ENCODE measurements at places on chromosomes 4 and X.

DNA sequence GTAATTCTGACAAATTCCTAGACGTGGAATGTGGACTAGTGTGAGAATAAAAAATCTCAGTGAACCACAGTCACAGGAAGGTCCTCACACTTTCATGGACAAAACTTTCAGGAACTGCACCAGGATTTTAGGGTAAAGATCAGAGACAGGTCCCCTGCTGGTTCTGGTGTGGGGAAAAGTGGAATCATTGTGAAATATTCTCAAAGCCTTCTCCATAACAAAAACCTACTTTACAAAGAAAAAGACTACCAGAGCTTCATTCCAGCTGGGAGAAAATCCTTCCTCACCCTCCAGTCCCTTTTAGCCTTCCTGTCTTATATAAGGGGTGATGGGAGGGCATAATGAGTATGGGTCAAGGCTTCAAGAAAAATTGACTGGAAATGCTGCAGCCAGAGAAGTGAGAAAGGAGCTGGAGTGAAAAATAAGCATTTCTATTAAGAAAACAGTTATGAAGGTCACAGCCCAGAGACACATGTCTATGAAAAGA lies 325.8 kb downstream of the ARAP2 start:
- no peak for DNase-seq

- no peak for DNase-seq
Observed at GRCh38 chr4:7871356-7871755, 68.3 kb downstream of the AFAP1 start.

GRCh38 chr4:143085224-143085623 lies 99.5 kb upstream of the USP38 start:
- peak; percentile 38 for DNase-seq

DNA sequence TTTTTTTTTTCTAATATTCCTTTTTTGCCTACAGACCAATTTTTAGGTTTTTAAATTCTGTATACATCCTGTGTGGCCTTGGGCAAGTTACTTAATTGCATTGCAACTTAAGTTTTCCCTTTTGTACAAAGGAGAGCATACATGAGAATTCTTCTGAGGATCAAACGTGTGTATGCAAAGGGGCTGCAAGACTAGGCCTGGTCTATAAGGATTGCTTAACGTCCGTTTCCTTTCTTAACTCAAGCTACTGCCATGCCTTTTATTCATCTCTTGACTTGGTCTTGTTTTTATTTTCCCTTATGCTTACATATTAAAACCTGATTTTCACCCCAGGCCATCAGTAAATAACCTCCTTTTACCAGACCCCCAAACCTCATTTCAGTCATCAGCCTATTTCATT lies 13.6 kb downstream of the RBPJ start:
- DNase-seq, result no peak

- DNase-seq, result no peak
Observed at GRCh38 chrX:152886716-152887115, 11.2 kb upstream of the ZNF185 start.

- no peak for DNase-seq
Observed at GRCh38 chr4:176906709-176907108, 114.0 kb upstream of the VEGFC start.

- DNase-seq, result peak; percentile 31
Observed at GRCh38 chr4:183399616-183400015, 44.8 kb upstream of the CDKN2AIP start.

GRCh38 chr4:7652451-7652881 lies 217.7 kb upstream of the PSAPL1 start:
- DNase-seq, result no peak

GRCh38 chr4:5266991-5267390 lies 215.7 kb downstream of the STK32B start:
- no peak for DNase-seq

- no peak for DNase-seq
Observed at GRCh38 chr4:1939664-1940509, 68.7 kb downstream of the NSD2 start.

DNA sequence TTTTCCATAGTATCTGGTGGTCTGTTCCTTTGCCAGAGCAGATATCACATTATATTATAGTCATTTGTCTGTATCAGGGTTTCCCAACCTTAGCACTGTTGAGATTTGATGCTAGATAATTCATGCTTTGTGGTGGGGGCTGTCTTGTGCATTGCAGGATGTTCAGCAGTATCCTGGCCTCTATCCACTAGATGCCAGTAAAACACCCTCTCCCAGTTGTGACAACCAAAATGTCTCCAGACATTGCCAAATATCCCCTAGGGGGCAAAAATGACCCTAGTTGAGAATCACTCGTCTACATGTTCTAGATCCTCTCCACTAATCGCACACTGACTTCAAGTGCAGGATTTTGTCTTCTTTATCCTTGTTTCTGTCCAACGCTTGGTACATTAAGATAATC lies 160.8 kb downstream of the FANCB start:
- no peak for DNase-seq

DNA sequence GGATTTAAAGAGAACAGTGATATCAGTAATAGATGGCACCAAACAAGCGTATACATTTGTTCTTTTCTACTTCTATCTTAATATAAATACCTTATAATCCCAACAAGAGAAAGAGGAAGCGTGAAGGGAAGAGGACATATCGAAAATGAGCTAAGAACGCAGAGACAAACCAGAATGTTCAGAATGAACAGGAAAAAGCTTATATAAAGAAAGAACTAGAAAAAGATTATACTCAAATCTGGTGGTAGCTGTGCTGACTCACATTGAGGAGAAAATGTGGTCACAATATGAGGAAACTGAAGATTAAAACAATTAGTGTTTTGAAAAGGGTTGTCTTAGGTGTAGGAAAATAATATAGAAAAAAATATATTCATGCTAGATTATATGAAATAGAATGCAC lies 2.0 kb upstream of the GPR34 start:
- DNase-seq, result peak; percentile 10

GRCh38 chr4:73922766-73923630 lies 53.8 kb downstream of the CXCL1 start:
- DNase-seq, result peak; percentile 25

DNA sequence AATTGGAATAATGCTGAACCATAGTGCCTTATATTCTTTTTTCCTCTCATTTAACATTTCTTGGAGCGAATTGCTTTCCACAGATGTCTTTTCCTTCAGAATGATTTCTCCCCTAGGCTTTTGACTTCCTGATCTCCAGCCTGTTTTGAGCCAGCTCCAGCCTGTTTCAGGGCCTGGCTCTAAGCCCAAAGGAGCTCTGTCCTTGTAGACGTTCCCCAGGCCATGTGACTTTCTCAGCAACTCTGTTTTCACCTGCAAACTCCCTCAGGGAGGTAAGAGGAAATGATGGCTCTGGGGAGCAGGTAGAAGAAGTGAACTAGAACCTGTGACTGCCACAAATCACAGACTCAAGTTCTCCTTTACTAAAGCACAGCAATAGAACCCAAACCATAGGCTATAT lies 89.1 kb downstream of the AKAP4 start:
- no peak for DNase-seq

- no peak for DNase-seq
Observed at GRCh38 chrX:55326985-55327384, 62.3 kb upstream of the PAGE3 start.

GRCh38 chr4:3199653-3200422 lies 49.1 kb upstream of the MSANTD1 start:
- no peak for DNase-seq

- no peak for DNase-seq
Observed at GRCh38 chr4:42050516-42051249, 60.4 kb downstream of the SLC30A9 start.

DNA sequence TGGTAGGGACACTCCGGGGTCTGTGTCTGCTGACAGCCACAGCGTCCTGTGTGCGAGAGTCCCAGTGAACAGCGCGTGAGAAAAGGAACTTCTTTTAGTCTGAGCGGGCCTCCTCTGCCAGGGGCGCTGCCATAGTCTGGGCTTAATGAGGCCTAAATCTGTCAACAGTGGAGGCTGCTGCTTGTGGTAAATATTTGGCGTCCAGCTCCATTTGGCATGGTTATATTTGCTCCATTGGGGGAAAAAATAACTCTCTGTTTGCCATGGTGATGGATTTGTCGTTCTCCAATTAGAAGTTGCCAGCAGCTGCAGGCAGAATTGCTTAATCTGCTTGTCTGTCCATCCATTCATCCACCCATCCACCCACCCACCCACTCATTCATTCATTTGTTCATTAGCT lies 71.4 kb upstream of the PSAPL1 start:
- DNase-seq, result no peak

- DNase-seq, result no peak
Observed at GRCh38 chr4:85522836-85523235, 47.9 kb downstream of the ARHGAP24 start.

- peak; percentile 31 for DNase-seq
Observed at GRCh38 chr4:80202741-80203553, 5.6 kb downstream of the PRDM8 start.

DNA sequence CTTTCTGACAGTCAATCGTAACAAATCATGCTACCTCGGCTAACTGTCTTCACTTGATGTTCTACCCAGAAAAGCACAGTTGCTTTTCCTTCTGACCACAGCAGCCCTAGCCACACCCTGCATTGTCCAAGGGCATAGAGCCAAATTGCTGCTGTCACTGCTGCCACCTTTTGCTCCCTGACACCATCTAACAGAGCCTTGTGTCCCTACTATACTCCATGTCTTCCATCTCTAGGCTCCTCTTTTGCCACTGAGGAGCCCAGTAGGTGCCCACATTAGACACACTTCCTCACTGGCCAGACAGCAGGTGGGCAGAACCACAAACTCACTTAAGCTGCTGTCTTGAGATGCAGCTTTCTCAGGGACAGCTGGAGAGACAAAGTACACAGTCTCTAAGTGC lies 91.4 kb downstream of the ANXA3 start:
- DNase-seq, result no peak

DNA sequence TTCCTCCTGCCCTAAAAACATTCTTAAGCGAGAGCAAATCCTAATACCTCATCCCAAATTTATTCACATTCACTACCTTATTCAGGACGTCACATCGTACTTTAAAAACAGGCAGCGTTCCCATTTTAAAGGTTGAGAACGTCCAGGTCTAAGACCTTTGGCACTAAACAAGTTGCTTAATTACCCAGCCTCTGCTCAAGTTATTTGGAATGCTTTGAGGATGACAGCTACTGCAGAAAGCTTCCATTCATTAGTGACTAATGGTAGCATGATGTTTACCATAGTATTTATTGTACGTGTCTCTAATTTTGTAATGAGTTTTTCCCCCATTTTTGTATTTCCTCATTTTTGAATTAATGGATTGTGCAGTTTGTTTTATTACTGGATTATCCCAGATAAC lies 1.5 kb downstream of the USP38 start:
- DNase-seq, result peak; percentile 25

GRCh38 chrX:100642290-100642689 lies 1.7 kb upstream of the SRPX2 start:
- DNase-seq, result no peak

DNA sequence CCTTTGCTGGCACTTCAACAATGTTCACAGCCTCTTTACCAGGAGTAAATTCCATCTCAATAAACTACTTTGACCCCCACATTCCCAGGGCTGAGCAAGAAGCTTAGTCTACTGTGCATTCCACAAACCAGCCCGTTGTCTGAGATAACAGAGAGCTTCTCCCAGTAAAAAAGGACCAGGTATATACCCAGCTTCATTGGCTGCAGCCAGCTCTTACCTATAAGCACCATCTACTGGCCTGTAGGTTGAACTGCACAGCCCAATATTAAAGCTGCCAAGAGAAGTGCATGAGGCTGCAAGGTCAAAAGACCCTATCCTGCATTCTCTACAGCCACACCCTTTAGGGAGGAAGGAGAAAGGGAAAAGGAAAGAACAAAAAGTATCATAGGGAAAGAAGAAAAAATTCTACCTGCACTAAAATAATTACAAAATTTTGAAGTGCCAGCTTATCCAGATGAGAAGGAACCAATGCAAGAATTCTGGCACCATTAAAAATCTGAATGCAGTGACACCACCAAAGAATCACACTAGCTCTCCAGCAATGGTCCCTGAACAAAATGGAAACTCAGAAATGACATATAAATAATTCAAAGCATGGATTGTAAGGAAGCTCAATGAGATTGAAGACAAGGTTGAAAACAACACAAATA lies 45.7 kb upstream of the INTU start:
- peak; percentile 45 for DNase-seq

DNA sequence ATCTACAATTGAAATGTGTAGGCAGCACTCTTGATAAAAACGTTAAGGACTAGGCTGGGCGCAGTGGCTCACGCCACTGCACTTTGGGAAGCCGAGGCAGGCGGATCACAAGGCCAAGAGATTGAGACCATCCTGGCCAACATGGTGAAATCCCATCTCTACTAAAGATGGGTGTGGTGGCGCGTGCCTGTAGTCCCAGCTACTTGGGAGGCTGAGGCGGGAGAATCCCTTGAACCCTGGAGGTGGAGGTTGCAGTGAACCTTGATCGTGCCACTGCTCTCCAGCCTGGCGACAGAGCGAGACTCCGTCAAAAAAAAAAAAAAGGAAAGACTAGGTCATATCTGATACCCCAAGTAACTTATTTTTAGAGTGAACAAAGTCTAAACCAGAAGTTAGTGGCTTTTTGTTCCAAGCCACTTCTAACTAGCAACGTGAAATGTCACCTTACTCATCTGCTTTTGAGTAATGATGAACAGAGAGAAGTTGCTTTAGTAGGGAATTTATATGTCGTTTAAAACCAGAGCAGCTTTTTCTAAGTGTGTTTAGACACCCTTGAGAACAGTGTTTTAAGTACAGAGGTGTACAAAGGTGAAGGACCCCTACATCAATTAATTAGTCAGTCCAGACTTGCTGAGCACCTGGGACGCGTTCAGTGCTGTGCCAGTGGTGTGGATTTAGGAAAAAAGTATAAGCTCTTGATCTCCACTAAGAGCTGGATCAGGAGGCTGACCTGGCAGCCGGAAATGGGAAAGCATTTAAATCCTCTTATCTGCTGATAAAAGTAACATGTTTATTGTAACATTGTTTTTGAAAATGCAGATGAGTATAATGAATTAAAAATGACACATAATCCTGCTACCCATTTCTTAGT lies 23.5 kb downstream of the SPRY1 start:
- no peak for DNase-seq

DNA sequence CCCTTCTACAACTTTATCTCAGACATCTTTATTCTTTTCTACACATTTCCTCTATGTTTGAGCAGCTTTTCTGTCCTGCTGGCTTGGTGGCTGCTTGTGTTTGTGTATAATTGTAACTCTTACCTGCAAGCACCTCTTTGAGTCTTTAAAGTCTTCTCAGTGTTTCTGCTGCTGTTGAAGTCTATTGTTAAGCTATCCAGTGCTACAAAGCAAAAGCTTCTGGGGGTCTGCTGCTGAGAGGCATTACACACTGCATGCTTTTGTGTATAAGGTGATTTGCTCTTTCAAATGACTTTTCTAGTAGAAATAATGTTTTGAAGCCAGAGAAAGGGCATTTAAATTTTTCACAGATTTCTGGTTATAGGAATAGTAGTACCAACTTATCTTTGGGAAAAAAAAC lies 241.8 kb downstream of the DTHD1 start:
- no peak for DNase-seq

GRCh38 chr4:1414831-1415680 lies 8.8 kb upstream of the NKX1-1 start:
- no peak for DNase-seq

DNA sequence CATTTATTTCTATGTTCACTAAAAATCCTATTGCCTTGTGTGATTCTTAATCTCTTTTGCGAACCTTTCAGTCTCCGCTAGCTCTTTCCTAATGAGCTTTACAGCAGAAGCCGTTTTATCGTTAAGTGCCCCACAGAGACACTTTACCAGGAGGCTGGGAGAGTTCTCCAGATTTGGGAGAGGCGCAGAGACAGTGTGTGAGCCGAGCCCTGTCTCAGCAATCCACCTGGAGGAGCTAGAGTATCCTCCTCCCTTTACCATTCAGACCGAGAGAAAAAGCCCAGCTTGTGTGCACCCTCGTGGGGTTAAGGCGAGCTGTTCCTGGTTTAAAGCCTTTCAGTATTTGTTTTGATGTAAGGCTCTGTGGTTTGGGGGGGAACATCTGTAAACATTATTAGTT lies 54.9 kb upstream of the MTM1 start:
- DNase-seq, result no peak

Data from suppressor macrophage (primary cell).